GM18507 (cell line): ENCODE measurements at places on chromosomes 16 and 17.

DNA sequence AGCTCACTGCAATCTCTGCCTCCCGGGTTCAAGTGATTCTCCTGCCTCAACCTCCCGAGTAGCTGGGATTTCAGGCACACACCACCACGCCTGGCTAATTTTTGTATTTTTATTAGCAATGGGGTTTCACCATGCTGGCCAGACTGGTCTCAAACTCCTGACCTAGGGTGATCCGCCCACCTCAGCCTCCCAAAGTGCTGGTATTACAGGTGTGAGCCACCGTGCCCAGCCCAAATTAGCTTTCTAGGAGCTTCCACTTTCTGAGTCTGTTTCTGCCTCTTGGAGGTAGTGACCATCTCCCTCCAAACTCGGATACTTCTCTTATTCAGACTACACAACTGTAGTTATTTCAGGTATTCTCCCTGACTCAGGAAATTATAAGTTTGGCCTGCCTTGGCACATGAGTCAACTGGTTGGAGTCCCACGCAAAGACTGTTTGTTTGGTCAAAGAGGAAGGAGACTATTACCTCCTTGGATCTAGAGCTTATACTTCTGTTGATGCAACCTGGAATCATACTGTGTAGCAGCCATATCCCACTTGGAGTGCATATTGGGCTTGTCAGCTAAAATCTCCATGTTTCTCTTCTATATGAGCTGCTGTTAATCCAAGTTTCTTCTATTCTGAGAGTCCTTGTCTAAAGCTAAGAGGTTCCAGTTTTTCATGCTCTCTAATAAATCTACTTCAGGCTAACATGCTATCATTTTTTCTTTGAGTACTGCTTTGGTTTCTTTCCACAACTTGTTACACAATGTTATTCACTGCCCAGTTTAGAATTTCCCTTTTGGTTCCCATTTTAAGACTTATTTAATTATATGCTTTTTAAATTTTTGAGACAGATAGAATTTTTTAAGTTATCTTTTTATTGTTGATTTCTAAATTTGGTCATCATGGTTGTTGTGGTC, 7.5 kb downstream of the IL4R start:
- no peak for DNase-seq

DNA sequence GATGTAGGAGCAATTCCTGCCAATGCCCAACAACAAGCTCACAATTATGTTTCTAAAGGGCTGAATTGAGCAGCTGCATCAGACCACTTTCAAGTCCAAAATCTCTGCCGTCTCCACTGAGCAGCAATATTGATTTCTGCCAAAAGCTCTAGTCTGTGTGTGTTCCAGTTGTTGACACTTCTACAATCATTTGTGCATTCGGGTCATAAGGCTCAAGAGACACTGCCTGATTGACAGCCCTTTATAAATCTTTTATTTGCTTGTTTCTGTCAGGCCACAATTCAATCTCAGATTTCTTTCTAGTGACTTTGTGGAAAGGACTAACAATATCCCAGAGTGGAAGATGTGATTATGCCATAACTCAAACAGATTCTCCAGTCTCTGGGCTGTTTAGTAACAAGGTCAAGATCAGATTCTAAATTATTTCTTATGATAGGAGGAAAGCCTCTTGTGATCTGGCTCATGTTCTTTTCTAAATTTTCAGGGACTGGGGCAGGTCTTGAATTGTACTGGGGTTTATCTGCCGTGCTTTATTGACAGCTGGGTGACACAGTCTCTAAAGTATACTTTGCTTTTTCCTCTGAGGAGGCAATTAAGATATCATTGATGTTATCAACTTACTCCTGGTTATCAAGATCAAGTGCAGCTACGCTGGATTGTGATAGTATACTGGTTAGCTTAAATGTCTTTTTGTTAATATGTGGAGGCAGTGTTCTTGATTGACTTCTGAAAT, 377.1 kb downstream of the CNTNAP4 start:
- DNase-seq, result no peak

DNA sequence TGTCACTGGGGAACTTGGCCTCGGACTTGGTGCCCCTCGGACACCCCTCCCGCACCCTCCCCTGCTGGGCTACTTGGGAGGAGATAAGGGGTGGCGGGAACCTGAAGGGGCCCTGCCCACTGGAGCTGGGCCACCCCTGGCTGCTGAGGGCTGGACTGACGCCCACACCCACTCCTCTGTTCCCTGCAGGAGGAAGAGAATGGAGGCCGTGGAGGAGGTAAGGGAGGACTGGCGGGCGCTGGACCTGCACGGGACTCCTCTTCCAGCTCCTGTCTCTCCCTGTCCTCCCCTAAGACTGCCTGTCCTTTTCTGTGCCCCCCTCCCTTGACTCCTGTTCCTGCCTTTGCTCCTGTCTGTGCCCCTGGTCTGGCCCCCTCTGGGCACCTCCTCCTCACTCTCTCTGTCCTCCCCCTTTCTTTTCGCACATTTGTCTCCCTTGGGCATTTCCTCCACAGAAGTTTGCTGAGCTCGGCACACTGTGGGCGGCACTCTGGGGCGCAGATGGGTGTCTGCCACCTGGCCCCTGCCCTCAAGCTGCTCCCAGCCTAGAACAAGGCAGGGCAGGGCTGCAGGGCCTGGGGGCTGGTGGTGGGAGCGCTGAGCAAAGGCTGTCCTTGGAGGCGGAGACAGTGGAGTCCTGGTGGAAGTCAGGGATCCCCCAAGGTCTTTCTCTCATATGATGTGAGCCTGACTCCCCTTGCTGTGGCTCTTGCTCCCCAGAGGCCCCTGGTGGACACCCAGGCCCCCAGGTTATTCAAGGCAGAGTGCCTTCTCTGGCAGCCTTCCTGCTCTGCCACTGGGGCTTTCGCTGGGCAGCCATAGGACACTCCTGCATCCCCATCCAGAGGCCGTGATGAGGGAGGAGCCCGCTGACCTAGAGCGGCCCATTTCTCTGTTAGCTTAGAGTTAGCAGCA, 32.7 kb downstream of the ARHGAP23 start:
- DNase-seq, result no peak

- DNase-seq, result no peak
Observed at GRCh38 chr17:36470499-36470898, 16.0 kb upstream of the ZNHIT3 start.

GRCh38 chr17:76539631-76540271, at the start of gene PRCD:
Gene PRCD, plus strand, starts transcription at chr17:76540044. Its CDS starts 98 bp downstream, at chr17:76540142.
- DNase-seq, result no peak

- DNase-seq, result no peak
Observed at GRCh38 chr16:24580665-24581064, 41.3 kb downstream of the RBBP6 start.

DNA sequence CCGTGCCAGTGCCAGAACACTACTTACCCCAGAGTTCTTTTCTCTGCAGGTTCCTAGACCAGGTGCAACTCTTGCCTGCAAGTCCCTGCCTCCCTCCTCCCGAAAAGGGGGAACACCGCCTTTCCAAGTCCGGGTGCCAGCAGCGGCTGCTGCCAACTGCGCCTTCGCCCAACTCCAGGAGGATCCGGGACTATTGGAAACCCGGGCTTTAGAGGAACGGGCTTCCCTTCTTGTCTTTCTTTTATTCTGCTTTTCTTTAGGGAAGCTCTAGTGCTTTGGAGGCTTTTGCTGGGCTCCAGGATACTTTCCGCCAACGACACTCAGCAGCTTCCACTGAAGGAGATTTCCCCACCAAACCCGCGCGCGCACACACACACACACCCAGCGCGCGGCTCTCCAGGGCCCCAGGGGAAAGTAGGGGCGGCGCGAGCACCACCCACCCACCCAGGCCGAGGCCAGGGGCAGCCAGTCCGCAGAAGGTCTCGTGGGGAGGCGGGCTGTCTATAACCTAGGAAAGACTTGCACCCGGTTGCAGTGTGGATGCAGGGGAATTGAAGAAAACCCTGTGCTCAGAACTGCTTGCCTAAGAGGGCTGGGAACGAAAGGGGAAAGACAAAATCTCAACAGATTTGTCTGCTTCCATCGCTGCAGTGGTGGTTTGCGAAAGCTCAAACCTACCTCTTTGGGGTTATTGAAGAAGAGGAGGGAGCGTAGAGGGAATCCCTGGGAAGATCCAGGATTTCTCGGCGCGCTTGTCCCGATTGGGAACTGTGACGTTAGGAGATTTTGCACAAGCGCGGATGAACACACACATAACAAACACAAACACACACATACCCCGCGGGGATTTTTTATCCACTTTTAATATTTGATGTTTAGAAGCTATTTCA, 977 bp upstream of the CA10 start:
- no peak for DNase-seq

- DNase-seq, result no peak
Observed at GRCh38 chr16:49275050-49275730, 6.4 kb downstream of the CBLN1 start.

DNA sequence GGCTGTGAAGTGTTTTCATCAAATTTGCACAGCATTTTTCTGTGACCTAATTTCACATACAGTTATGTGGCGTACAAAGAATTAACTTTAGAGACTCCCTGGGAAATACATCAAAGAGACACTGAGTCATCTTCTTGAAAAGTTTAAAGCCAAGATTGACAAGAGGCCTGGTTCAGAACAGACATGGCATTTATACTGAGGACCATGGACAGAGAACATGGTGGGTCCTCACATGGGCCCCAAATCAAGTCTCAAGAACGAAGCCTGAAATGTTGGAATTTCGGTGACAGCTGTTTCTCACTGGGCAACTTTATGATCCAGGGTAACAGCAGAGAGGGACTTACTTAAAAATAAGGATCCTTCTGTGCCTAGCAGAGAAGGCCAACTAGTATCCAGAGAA, 311.5 kb upstream of the KCNJ16 start:
- DNase-seq, result no peak

DNA sequence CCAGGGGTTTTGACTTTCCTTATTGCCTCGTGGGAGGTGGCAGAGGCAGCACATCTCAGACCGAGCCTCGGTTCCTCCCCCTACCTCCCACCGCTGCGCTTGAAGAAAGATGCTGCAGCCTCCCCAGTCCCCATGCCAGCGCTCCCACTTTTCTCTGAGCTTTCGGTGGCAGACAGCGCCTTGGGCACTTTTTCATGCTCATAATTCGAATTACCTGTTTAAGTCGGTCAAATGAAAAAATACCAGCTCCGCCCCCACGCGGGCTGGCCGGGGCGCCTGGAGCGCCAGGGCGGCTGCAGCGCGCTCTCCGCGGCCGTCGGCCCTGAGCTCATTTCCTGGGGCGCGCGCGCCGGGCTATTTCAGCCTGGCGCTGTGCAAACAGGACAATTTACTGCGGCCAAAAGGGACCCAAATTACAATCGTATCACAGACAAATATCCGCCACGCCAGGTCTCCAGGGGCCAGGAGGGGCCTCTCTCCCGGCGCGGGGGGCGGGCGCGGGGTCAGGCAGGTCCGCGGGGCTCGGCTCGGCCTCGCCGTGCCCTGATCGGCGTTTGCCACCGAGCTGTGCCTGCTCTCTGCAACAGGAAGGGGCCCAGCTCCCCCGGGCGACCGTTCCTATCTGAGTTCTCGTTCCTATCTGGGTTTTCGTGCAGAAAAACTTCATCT, 45.0 kb downstream of the SOST start:
- DNase-seq, result no peak

DNA sequence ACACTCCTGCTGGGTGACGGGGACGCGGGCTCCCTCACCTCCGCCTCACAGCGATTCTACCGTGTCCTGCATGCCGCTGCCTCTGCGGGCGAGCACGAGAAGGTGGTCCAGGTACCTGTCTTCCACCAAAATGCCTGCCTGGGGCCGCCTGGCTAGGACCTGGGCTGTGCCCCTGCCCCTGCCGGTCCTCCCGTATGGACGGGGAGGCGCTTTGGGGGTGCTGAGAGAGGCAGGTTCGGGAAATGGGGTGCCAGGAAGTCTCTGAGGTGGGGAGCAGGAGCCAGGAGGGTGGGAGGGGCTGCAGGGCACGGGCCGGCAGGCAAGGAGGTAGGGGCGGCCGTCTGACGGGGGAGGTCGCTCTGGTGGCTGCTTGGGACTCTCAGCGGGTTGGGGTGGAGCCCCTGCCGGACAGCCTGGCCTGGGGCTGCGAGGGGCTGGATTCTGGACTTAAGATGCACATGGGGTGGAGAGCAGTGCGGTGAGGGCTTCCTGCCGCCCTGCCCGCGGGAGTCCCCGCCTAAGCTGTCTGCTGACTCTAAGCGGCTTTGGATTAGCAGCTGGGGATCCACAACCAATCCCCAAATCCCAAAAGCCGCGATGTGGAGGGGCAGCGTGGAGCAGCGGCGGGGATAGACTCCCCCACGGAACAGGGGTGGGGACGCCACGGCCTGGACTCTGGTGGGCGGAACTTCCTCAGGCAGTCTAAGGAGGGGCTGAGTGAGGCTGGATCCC, 5.8 kb downstream of the CHTF18 start:
- DNase-seq, result no peak

DNA sequence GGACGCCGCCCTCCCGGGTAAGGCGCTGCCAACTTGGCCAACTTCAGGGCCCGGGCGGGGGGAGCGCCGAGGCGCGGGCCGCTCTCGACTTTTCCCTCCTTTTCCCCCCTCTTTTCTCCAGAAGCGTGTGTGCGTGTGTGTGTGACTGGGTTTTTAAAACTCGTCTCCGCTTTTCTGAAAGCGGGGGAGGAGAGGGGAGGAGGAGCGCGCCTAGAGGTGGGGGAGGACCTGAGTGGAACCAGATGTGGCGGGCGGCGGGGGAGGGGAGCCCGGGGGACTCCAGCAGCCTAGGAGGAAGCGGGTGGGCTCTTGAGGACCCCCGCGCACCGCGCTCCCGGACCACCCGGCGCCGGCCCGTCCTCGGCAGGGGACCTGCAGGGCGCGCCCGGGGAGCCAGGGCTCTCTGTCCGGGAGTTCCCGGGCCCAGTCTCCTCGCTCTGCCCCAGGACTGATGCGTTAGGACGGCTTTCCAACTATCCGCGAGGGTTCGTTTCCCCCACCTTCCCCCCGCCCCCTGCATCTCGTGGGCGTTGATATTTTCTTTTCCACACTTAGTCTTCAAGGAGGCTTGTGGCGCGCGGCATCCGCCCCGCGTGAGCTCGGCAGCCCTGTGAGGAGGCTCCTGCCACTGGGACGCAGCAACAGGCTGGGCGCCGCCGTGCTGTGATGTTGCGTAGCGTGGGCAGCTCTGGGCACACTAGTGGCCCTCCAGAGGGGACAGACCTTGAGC, 599 bp downstream of the MRC2 start:
- no peak for DNase-seq

- DNase-seq, result no peak
Observed at GRCh38 chr17:17774009-17774881, 62.5 kb downstream of the SREBF1 start.

- DNase-seq, result no peak
Observed at GRCh38 chr17:63039899-63040602, 74.0 kb downstream of the TANC2 start.

DNA sequence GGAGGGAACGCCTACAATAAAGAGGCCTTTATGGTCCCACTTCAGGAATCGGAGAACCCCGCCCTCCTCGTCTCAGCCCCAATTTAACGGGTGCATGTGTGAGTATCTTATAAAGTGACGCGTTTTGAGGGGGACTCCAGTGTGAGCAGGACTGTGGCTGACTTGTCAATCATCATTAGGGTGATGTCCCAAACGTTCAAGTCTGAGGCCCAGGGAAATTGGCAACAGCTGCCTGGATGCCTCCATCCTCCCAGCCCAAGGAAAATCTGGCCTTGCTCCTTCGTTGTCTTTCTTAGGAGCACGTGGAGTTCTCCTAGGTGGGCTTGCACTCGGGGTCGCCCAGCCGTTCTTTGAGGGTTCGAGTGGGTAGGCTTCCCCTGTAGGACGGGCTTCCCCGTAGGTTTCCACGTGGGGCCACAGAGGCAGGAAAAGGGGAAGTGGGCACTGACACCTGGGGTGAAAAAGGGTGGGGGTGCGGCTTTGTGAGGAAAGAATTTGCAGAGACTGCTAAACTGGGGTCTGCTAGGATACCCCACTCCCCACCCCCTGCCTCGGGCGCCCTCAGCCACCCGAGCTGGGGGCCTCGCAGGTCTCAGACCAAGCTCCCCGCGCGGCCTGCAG, 561 bp upstream of the HERPUD1 start:
- no peak for DNase-seq

GRCh38 chr16:17375461-17376304, 95.1 kb downstream of the XYLT1 start:
- DNase-seq, result no peak

GRCh38 chr16:86578061-86578599, at the start of gene FOXL1:
Gene FOXL1, plus strand, starts transcription at chr16:86578549. Its CDS starts 175 bp downstream, at chr16:86578724.
- no peak for DNase-seq
